ENCODE measurements at places on chromosomes 12 and 14. TPM values are rescaled to one million over a fixed set of nuclear protein-coding genes. Genes with fewer than 3 reads are reported as not detected.

The UNC79 gene
- total RNA-seq = not detected

The PIWIL1 gene
- not detected for total RNA-seq

The STON2 gene
- 13.8 TPM for total RNA-seq

The DEGS2 gene
- not detected for total RNA-seq

The KRT6C gene
- not detected for total RNA-seq

The SAMD15 gene
- total RNA-seq = 1.3 TPM

The FGF6 gene
- not detected for total RNA-seq

The PIK3C2G gene
- total RNA-seq = not detected

The LRP1-AS gene
- total RNA-seq = not detected

The P2RX7 gene
- total RNA-seq = not detected

The CRIP1 gene
- 53.9 TPM for total RNA-seq

The KIF5A gene
- 1.1 TPM for total RNA-seq

The RASSF9 gene
- not detected for total RNA-seq

The LRRC10 gene
- total RNA-seq = not detected

The DIABLO gene
- 70.9 TPM for total RNA-seq

The WNT1 gene
- not detected for total RNA-seq

The RBP5 gene
- 19.8 TPM for total RNA-seq

The CKB gene
- 92.4 TPM for total RNA-seq

The ZNF641 gene
- 6.6 TPM for total RNA-seq

The NTF3 gene
- not detected for total RNA-seq

The TOMM20L gene
- not detected for total RNA-seq

The DPPA3 gene
- not detected for total RNA-seq

The HCAR1 gene
- total RNA-seq = 0.53 TPM

The DNAJC22 gene
- 23.0 TPM for total RNA-seq

The FOXM1 gene
- 25.9 TPM for total RNA-seq

The SLC2A14 gene
- total RNA-seq = 6.6 TPM

The CCDC175 gene
- total RNA-seq = not detected

The CLEC1A gene
- not detected for total RNA-seq

The KCNMB4 gene
- 0.84 TPM for total RNA-seq

The SYNE3 gene
- total RNA-seq = 7.8 TPM

The FOXG1 gene
- total RNA-seq = not detected

Measured in HepG2 (cell line).